ENCODE measurements at places on chromosomes 6 and 20.

DNA sequence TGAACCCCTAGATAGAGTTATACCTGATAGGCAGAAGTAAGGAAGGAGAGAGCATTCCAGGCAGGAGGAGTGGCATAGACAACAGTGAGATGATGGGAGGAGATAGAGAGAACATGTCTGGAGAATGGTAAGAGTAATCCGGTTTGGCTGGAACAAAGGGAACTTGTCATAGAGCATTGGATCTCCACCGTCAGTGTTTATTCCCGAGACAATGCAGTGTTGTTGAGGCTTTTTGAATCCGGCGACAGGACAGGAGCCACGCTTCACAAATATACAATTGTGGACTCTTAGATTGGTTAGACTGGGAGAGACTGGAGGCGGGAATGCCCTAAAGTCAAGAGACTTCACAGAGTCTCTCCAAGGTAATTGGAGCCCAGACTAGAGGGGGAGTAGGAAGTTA lies 119.8 kb downstream of the ANKS1A start:
- no peak for DNase-seq

DNA sequence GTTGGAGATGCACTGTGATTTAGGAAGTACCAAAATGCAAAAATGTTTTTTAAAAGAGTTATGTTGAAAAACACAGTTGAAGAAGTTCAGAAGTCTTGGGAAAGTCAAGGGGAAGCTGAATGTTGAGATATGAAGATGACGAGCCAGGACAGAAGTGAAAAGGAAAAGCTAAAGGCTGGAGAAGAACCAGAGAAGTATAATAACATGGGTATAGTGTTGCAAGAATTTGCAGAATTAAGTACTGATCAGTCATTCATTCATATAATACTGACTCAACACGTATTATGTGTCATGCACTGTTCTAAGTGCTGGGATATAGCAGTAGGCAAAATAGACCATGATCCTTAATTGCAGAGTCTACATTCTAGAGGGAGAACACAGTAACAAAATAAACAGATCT lies 432.8 kb downstream of the CDC5L start:
- DNase-seq, result no peak

DNA sequence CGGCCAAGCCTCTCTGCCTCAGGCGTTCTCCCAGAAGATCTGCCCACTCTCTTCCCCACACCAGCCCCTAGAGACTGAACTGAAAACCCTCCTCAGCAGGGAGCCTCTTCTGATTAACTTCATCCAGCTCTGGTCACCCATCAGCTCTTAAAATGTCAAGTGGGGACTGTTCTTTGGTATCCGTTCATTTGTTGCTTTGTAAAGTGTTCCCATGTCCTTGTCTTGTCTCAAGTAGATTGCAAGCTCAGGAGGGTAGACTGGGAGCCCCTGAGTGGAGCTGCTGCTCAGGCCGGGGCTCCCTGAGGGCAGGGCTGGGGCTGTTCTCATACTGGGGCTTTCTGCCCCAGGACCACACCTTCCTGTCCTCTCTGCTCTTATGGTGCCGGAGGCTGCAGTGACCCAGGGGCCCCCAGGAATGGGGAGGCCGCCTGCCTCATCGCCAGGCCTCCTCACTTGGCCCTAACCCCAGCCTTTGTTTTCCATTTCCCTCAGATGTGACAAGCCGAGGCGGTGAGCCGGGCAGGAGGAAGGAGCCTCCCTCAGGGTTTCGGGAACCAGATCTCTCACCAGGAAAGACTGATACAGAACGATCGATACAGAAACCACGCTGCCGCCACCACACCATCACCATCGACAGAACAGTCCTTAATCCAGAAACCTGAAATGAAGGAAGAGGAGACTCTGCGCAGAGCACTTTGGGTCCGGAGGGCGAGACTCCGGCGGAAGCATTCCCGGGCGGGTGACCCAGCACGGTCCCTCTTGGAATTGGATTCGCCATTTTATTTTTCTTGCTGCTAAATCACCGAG lies 14.2 kb downstream of the VEGFA start:
- peak; percentile 84 for DNase-seq

DNA sequence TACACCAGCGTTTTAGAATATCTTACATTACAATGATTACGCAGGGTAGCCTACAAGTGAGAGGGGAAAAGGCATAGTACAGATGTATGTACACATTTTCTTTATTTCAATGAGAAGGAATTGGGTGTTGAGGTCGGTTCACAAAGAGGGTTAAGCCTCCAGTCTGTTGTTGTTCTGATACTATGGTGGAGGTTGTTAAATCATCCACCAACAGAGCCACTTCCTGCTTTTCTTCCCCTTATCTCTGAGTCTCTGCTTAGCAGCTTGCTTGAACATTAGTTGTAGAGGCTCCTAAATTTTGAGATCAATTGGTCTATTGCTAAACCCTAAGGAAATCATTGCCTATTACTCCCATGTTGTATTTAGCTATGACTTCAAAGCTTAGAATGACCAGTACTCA lies 7.3 kb downstream of the RGS17 start:
- DNase-seq, result no peak
